ENCODE measurements at places on chromosomes 1 and 21.

DNA sequence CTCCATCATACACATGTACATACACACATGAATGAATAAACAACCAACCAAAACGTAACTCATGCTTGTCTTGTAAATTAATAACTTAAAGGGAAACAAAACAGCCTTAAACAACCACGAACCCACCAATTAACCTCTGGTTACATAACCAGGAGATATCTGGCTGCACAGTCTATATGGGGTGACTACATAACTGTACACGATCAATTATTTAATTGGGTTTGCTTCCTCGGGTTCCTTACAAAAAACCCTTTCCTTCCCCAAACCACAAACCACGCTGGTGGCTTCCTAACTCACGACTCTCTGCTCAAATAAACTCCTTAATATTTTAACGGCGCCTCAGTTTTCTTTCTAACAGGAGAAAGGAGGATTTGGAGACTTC is 744 bp downstream of the ZNF670 start:
- no peak for DNase-seq

DNA sequence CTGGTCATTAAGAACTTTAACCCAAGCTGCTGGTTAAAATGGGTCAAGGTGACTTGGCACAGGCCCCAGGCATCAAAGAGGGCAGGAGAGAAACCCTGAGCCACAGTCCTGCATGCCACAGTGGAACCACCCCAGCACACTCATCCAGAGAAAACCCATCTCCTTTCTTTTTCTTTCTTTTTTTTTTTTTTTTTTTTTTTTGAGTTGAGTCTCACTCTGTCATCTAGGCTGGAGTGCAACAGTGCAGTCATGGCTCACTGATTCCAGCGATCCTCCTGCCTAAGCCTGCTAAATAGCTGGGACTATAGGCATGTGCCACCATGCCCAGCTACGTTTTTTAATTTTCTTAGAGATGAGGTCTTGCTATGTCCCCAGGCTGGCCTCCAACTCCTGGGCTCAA is 109.2 kb upstream of the RAB4A start:
- no peak for DNase-seq

- no peak for DNase-seq
Observed at GRCh38 chr1:208449951-208450350, 205.8 kb upstream of the PLXNA2 start.

DNA sequence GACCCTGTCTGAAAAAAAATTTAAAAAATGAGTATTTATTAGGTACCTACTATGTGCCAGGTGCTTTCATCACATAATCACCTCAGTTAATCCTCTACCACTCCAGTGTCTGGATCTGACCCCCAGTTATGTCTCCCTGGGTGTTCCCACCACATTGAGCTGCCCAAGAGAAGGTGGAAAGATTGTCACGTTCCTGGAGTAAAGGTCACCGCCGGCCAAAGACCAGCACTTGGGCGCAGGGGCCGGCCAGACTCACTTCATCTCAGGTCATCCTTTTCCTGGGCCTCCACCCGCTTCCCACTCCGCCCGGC is 714 bp downstream of the PYCR2 start:
- no peak for DNase-seq

DNA sequence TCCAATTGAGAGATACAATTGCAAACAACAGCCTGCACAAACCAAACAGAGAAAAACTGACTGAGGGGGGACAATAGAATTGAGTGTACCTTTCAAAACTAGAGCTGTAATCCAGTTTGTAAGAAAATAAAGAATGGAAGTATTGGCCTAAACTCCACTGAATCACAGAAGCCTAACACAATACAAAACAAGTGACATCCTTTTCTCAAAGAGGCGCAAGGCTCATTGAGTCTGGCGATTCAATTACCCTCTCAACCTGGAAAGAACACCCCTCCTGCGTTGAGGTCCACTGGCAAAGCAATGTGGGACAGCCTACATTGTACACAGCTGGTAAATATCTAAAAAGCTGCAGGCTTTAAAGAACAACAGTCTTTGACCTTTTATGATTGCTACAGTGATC is 182.6 kb downstream of the DPYD start:
- DNase-seq = no peak

DNA sequence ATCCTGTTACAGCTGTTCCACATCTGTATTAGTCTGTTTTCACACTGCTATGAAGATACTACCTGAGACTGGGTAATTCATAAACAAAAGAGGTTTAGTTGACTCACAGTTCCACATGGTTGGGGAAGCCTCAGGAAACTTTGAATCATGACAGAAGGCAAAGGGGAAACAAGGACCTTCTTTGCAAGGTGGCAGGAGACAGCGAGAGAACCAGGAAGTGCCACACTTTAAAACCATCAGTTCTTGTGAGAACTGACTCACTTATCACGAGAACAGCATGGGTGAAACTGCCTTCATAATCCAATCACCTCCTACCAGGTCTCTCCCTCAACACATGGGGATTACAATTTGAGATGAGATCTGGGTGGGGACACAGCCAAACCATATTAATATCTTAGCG is 110.3 kb upstream of the TRABD2B start:
- no peak for DNase-seq

GRCh38 chr1:173210283-173210682 is 3.2 kb upstream of the TNFSF4 start:
- DNase-seq = no peak

GRCh38 chr1:153669606-153670005 is 1.2 kb downstream of the ILF2 start:
- no peak for DNase-seq

DNA sequence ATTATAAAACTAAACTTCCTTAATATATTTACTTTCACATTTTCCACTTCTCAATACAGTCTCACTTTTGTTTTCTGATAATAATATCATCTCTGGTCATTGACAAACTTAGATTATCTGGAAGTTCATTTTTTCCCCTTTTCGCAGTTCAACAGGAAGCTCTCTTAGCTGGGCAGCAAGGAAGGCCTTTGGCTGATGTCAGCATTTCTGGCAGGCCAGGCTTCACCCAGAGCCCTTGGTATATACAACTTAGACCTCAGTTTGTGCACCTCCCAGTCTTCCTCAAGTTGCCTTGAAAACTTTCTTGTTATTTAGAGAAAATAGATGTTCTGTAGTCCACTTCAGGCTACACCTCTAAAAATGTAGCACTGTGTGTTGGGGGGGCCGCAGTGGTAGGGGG is 1103.6 kb downstream of the AMY1C start:
- no peak for DNase-seq

DNA sequence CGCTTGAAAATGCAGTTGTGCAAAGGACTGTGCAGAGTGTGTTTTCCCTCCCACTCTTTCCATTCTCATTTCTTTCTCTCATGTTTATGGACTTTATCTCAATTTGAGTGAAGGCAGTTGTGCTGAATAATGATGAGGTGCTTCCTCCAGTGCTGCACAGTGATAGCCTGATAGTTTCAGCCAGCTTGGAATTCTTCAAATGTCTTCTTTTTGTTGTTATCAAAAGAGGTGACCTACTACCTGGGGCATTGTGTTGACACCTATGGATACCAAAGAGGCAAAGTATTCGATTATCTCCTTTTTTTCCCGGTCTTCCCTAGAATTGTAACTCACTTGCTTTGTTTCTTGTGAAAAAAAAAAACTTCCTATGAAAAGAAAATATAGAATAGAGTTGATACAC is 132.6 kb upstream of the ESRRG start:
- DNase-seq = no peak

DNA sequence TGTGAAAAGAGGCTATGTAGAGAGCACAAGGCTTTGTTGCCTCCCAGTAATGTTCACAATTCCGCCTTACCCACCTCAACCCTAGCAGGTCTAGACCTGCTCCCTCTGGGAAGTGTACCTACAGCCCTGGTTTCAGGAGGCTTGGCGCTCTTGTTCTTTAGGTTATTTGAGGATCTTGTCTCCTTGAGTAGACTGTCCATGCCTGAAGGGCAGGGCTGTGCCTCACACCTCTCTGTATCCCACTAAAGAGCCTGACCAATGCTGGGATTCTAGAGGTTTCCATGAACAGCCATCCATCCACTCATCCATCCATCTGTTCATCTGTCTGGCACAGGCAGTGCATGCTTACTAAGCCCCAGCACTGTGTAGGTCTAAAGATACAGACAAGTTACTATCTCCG is 1.0 kb downstream of the RAB7B start:
- DNase-seq = no peak

DNA sequence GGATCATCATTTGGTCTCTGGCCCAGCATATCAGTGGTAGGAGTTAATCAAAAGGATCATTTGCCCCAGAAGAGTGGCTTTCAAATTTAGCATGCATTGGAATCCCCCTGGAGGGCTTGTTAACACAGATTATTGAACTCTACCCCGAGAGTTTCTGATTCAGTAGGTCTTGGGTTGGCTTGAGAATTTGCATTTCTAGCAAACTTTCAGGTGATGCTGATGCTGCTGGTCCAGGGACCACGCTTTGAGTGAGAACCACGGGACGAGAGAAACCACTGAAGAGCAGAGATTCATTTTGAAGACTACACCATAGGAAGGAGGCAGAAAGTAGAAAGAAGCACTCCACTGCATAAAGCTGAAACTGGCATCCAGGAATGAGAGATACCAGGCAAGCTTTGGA is 81.3 kb upstream of the DUSP10 start:
- DNase-seq = no peak

GRCh38 chr1:17207540-17207939 is 2.6 kb downstream of the PADI1 start:
- DNase-seq = no peak

GRCh38 chr1:52590266-52590665 is 11.9 kb upstream of the GPX7 start:
- DNase-seq = peak; percentile 7

DNA sequence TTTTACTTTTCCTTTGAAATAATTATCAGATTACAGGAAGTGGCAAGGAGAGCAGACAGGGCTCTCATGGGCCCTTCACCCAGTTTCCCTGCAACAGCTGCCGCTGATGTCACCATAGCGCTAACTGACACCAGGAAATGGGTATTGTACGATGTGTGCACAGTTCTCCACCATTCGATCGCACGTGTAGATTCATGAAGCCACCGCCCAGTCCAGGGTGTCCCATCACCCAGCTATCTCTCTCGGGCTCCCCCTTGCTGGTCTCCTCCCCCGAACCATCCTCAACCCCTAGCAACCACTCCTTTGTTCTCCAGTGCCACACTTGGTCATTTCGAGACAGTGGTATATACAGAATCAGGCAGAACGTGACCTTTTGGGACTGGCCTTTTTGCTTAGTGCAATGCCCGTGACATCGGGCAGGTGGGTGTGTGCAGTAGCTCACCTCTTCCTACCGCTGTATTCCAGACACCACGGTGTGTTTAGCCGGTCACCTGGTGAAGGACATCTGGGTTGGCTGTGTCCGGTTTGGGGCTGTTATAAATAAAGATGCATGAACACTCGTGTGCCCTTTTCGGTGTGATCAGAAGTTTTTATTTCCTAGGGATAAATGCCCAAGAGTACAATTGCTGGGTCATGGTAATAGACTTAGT is 118.4 kb downstream of the CRYAA start:
- peak; percentile 82 for DNase-seq

DNA sequence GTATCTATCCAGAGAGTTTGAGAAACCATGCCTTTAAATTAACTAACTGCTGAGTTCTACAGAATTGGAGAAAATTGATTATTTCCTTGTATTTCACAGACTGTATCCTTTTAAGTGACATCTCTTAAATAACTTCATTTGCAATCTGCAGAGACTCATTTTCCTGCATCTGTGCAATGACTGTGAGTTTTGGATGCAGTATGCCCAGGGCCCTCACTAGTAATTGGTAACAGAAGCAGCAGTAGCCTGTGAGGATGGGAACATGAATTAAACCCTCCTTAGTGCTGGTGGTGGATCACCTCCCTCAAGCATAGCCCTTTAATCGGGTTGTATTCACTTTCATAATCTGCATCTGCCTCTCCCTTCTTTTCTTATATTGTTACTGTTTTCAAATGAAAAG is 21.7 kb upstream of the SH3D21 start:
- no peak for DNase-seq

GRCh38 chr1:74683656-74684055 is 10.1 kb upstream of the ERICH3 start:
- no peak for DNase-seq

GRCh38 chr21:20276377-20276776 is 721.8 kb upstream of the NCAM2 start:
- DNase-seq = no peak

DNA sequence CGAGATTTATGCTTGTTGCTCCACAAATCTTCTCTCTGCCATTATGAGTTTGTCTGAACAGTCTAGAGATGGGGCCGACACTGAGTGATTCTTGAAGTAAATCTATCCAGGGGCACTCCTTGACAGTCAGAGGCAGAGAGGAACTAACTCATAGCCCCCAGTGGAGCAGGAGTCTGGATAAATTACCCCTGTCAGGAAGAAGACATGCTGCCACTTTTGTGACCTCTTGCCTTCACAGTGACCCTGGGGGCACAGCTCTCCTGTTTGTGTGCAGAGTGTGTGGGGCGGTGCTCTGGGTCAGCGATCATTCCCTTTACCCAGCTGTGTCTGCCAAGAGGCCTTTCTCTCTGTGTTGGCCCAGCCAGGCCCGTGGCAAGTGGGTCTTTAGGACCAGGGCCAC is 29.5 kb downstream of the PEX14 start:
- no peak for DNase-seq

GRCh38 chr1:145926686-145927062 is 610 bp downstream of the RBM8A start:
- DNase-seq = no peak

- no peak for DNase-seq
Observed at GRCh38 chr1:200856716-200857357, 15.9 kb upstream of the GPR25 start.

DNA sequence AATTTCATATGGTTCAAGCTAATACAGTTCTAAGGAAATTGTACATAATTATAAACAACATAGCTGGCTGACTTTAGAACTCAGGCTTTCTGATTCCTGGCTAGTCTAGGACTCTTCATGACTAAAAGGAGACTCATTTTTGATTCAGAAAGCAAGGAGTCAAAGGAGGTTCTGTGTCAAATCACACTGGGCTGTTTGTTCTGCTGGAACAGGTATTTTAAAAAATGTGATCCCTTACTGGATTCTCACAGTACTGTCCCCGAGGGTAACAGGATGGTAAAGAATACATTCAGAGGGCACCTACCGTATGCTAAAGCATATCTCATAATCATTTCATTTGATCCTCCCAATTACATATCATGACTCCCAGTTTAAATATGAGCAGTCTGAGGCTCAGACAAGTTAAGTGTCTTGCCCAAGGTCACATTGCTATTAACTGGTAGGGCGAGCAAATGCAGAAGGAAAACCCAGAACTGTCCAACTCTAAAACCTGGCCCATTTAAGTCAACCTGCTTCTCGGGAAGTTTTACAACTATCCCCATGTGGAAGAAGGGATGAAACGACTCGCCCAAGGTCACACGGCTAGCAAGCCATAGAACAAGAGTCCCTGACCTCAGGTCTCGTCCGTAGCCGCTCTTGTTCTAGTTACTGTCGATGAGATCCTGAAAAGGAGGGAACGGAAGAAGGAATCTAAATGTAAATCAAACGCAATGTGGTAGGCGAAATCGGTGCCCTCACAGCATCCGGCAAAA is 675 bp downstream of the MYSM1 start:
- DNase-seq = no peak

- no peak for DNase-seq
Observed at GRCh38 chr1:101220906-101221305, 15.9 kb upstream of the S1PR1 start.

GRCh38 chr1:107940017-107940577 is 24.9 kb downstream of the VAV3 start:
- no peak for DNase-seq

GRCh38 chr1:44808938-44809917 is 905 bp downstream of the BTBD19 start:
- no peak for DNase-seq
